Stimulated activated CD8-positive, alpha-beta memory T cell treated with anti-CD3 and anti-CD28 coated beads, Interleukin-12 subunit alpha, Interleukin-12 subunit beta, amount 100 ng/mL, for 4 hours (primary cell): ENCODE measurements at places on chromosomes 11 and 22.

GRCh38 chr22:36452250-36452977, 29.0 kb downstream of the TXN2 start:
- no peak for DNase-seq

GRCh38 chr11:1884303-1884700, 7.4 kb downstream of the PRR33 start:
- DNase-seq: no peak

GRCh38 chr11:12778240-12778905, 104.2 kb downstream of the TEAD1 start:
- no peak for DNase-seq

DNA sequence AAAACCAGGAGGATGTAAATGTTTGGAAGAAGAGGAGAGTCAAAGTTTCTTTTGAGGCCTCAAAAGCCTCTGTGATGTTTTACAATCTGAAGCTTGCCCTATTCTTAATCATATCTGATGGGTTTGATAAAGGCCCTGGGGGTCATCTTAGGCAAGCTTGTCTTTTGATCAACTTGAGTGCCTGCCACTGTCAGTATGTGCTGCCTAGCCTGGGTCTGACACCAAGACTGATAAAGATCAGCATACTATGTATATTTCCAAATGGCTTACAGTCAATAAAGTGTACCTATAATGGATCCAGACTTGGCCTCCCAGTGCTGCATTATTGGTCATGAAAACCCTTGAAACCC, 12.7 kb downstream of the EHF start:
- DNase-seq: no peak

DNA sequence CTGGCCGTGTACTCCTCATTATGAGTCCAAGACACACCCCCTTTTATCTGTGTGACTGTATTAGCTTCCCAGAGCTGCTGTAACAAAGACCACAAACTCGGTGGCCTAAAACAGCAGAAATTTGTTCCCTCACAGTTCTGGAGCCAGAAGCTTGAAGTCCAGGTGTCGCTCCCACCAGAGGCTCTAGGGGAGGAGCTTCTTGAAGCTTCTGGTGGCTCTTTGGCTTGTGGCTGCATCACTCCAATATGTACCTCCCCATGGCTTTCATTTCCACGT, 3.0 kb downstream of the PRR5 start:
- DNase-seq: no peak

GRCh38 chr11:41250408-41250935, 209.0 kb downstream of the LRRC4C start:
- DNase-seq: no peak

DNA sequence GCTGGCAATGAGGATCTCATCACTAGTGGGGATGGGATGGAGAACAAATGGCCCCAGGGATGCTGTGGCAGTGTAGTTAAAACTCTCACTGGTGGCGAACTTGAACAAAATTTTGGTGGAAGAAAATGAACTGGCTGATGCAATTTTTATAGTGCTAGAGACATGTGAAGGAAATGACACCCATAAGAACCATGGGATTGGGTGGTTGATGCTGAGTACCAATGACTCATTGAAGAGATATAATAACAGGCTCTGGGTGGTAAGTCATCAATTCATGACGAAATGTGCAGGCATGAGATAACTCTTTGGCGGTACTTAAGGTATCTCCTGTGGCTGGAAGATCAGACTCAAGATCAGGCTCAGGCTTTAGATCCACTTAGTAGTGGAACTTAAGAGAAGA, 172.9 kb upstream of the DDI1 start:
- no peak for DNase-seq

DNA sequence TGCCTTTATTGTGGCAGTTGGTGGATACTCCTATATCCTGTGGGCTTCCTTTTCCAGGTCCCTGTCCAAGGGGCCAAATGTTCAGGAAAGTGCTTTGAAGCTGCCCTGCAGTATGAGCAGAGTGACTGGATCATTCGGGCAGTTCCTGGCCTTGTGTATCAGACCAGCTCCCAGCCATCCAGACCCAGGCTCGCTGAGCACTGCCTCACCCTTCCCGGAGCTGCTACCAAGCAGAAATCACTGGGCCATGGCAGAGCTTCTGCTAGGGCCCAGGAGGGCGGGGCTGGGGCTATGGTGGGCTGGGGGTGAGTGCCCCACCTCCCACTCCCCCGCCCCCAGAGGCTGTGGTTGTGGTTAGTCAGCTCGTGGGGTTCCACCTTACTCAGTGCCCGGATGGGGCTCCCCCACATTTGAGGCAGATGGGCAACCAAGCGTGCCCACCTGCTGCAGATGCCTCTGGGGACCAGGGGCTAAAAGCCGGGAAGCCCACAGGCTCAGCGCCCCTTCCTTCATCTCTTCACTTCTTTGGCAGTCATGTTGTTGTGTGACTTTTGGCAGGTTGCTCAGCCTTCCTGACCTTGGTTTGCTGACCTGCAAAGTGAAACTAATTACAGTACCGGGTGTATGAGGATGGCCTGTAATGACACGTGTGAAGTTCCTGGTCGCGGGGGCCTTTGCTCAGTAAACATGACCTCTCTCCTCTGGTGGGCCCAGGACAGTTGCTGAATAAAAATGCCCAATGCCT, 2.1 kb upstream of the LRRC32 start:
- DNase-seq: peak; percentile 53

- DNase-seq: no peak
These were observed 50.7 kb downstream of the IGLL1 start for GRCh38 chr22:23529166-23530103.

GRCh38 chr22:44754998-44755397, 2.6 kb downstream of the ARHGAP8 start:
- DNase-seq: no peak

DNA sequence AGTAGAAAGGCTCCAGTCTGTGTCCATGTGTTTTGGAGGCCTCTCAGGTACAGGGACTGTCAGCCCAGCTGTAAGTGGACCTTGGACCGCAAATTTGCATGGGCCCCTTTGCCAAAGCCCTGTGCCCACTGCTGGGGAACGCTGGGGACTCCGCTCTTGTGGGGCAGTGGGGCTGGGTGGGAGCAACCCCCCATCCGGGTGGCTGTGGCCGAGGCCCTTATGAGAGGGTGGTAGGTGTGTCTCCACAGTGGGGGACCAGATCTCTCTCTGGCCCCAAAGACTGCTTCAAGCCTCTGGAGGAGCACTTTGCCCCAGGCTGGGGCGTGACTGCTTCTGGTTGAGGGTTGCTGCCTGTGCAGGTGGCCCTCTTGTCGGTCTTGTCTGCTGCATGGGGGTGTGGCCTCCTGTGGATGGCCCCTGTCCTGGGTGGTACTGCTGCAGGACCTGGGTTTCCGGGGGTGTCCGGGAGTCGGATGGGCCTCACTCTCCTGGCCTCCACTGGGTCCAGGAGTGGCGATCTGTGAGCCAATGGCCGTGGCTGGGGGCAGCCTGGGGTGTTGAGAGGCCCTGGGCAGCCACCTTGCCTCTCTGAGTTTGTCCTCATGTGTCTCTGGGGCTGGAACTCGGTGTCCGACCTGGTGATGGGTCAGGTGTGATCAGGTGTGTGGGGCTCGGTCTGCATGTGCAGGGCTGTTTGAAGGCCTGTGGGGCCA, 15.9 kb downstream of the KCNQ1 start:
- DNase-seq: no peak

- no peak for DNase-seq
These were observed 20.3 kb upstream of the DGKZ start for GRCh38 chr11:46326813-46327416.

DNA sequence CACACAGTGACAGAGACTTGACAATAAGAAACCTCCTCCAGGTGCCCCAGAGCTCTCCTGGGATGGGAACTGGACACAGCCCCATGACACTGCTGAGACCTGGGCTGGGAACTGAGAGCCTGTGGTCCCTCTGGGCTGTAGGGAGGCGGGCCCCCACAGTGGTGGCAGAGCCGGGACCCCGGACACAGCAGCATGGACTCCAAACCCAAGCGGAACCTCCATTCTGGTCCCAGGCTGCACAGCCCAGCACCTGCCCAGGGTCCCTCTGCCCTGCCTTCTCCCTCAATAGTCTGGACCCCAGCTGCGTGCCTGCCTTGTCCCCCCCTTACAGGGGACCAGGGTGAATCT, 8.4 kb upstream of the APOBEC3H start:
- DNase-seq: no peak

DNA sequence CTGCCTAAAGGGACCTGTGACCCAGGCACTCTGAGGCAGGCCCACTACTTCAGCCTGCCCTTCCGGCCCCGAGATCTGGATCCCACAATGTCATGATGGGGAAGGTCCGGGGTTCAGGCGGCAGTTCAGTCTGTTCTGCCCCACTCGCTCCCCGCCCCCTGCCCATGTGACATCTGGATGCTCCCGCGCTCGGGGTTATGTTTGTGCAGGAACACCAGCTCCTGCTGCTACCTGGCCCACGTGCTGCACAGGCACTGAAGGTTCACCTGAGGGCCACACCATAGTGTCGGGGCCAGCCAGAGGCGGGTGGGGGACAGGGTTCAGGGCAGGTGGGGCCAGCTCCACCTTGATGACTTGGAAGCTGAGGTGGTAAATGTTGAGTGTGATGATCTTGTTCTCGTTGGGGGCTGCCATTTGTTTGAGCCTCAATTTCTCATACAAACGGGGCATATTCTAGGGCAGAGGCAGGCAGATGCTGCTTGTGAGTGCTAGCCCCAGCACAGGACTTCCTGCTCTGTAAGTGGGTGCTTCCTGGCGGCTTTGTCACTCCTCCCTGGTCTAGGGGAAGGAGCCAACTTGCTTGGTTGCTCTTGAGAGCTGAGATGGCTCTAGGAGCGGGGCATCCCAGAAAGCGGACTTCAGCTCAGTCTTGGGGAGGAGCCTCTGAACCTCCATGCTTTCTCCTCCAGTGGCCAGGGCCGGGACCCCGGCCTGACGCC, 4.4 kb upstream of the SIPA1 start:
- DNase-seq: no peak

DNA sequence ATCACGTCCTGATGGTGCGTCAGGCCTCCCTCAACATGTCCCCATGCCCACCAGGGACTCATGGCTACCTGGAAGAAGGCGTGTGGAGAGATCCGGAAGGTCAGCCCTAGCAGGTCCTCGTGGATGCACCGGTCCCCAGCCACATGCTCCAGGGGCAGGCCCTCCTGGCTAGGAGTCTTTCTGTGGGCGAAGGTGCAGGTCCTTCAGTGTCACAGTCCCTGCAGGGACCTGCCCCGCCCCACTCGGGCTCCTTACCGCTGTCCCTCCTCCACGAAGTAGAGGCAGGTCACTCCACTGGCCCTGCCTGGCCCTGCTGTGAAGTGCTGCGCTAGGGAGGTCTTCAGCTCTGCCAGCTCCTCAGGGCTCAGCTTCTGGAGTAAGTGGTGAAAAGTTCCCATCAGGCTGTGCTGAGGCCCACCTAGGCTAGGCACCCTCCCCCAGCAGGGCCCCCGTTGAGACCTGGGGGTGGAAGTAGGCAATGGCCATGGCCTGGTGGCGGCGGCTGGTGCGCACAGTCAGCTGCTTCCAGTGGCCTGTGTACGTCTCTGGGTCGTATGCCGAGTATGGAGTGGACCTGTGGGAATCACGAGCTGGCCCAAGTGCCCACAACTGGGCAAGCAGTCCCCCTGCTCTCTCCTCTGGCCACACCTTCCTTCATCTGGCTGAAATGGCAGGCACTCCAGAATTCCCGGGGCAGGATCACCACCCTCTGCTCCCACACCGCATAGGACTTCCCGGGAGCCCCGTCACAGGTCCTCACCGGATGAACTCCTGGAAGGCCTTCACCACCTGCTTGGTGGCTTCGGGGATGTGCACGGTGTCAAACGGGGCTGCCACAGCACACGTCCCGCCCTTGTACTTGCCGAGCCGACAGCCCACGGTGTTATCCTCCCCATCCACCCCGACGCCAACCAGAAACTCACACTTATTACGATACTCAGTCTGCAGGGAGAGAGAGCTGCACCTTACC, 1.1 kb upstream of the RANBP1 start:
- DNase-seq: no peak

DNA sequence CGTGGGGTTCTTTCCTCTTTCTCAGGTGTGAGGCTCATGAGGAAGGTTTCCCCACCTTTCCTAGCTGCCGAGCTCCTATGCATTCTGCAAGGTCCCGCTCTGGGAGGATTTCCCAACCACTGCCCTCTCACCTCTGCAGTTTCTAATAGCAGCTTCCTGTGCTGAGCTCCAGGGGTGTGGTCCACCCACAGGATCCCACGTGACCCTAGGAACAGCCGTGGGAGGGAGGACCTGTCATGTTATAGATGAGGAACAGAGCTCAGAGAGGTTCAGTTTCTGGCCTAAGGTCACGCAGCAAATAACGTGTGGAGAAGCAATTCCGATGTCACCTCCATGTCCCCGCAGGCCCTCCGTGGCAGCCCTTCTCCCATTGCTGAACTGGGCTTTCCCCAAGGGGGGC, 38.5 kb downstream of the FLRT1 start:
- DNase-seq: no peak

- DNase-seq: no peak
These were observed 146.0 kb downstream of the OPCML start for GRCh38 chr11:133386262-133386661.
